ENCODE measurements at places on chromosomes 12 and 14. TPM values are rescaled to one million over a fixed set of nuclear protein-coding genes. Genes with fewer than 3 reads are reported as not detected.

GRCh38 chr12:118361092-118361404 lies 11.7 kb downstream of the TAOK3 start:
- DNase-seq = no peak
- H3K4me3 ChIP-seq = no peak overlapping the region
- no peaks in the 10 kb centered on the region for H3K36me3 ChIP-seq
- H3K4me1 ChIP-seq = peaks cover 2% of the 10 kb centered on the region
- no peak overlapping the region for H3K27ac ChIP-seq

GRCh38 chr14:76322594-76323220 lies 53.2 kb upstream of the ESRRB start:
- no peaks in the 10 kb centered on the region for H3K4me1 ChIP-seq
- DNase-seq = no peak
- no peak overlapping the region for H3K4me3 ChIP-seq
- no peaks in the 10 kb centered on the region for H3K27me3 ChIP-seq

The CLEC4A gene
- 28.8 TPM for total RNA-seq

DNA sequence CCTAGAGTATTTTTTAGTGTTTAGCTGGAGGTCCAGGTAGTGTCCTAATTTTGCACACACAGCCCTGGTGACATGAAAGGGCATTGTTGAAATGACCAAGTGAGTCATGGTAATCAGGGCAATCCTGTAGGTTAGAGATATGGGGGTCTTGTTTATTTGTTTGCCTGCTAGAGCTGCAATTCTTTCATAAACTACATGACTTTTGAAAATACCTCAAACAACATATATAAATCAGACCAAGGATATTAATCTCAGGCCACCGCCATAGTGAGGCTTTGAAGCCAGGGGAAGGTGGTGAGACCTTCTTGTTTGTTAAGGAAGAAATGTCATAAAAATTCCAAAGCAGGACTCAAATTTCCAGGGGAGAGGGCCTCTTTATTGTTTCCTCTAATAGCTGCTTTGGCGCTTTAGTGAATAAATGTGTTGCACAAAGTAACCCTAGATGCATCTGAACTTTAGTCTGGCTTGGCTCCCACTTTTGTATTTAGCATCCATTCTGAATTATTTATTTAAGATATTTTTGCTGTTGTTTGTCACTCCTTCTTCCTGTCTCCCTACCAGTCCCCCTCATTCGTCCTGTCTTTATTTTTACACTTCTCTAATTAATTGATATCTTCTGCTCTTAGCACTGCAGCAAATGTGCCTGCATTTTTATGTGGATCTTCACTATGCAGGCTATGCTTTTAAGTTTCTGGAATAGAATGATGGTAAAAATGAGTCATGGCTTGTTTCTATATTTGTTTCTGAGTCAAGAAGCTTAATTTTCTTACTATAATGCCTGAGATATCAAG lies 430.3 kb downstream of the RAD51B start:
- H3K4me3 ChIP-seq = no peak overlapping the region
- DNase-seq = no peak
- H3K27me3 ChIP-seq = no peaks in the 10 kb centered on the region
- H3K27ac ChIP-seq = peak overlapping the region; percentile 91
- no peaks in the 10 kb centered on the region for H3K36me3 ChIP-seq

GRCh38 chr12:53389702-53390101 lies 9.7 kb downstream of the SP1 start:
- peak overlapping the region; percentile 83 for H3K27ac ChIP-seq
- H3K27me3 ChIP-seq = no peaks in the 10 kb centered on the region
- peaks cover 53% of the 10 kb centered on the region for H3K4me1 ChIP-seq
- DNase-seq = no peak
- peaks cover 6% of the 10 kb centered on the region for H3K36me3 ChIP-seq
- peak overlapping the region; percentile 87 for H3K4me3 ChIP-seq

DNA sequence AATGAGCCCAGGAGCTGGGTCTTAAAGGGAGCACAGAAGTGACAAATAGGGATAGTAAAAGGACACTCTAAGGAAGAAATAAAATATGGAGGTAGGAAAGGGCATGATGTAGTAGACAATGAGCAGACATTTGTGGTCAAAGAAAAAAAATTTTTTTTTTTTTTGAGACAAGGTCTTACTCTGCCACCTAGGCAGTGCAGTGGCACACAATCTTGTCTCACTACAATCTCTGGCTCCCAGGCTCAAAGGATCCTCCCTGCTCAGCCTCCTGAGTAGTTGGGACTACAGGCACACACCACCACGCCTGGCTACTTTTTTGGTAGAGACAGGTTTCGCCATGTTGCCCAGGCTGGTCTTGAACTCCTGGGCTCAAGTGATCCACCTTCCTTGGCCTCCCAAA lies 8.5 kb downstream of the FKBP3 start:
- no peaks in the 10 kb centered on the region for H3K27me3 ChIP-seq
- H3K36me3 ChIP-seq = peaks cover 22% of the 10 kb centered on the region
- no peak for DNase-seq
- H3K4me3 ChIP-seq = no peak overlapping the region
- H3K4me1 ChIP-seq = no peaks in the 10 kb centered on the region

The KCNC2 gene
- not detected for total RNA-seq

- H3K27ac ChIP-seq = no peak overlapping the region
- no peaks in the 10 kb centered on the region for H3K27me3 ChIP-seq
- H3K4me3 ChIP-seq = no peak overlapping the region
- H3K36me3 ChIP-seq = no peaks in the 10 kb centered on the region
- no peaks in the 10 kb centered on the region for H3K4me1 ChIP-seq
Observed at GRCh38 chr14:37988472-37988871, 219.2 kb upstream of the SSTR1 start.

The PLCZ1 gene
- not detected for total RNA-seq

DNA sequence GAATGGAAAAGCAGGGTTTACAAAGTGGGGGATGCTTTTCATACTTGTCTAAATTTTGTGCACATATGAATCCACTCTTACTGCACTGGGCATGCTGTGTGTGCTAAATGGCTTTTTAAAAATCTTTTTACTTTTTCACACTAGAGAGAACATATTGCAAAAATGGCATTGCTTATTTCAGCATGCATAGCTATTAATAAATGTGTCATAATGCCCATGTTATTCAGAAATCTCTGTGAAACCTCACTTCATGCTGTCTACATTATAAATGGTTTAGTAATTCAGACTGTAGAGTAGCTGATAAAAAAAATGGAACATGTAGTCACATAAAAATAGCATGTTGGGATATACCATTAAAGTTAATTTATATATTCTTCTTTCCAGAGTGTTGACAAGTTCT lies 593.8 kb downstream of the RPL10L start:
- no peak overlapping the region for H3K27ac ChIP-seq
- no peaks in the 10 kb centered on the region for H3K4me1 ChIP-seq
- H3K4me3 ChIP-seq = no peak overlapping the region
- H3K27me3 ChIP-seq = no peaks in the 10 kb centered on the region
- DNase-seq = no peak
- no peaks in the 10 kb centered on the region for H3K36me3 ChIP-seq

- H3K27me3 ChIP-seq = no peaks in the 10 kb centered on the region
- DNase-seq = no peak
- H3K36me3 ChIP-seq = peaks cover 35% of the 10 kb centered on the region
- no peak overlapping the region for H3K27ac ChIP-seq
Observed at GRCh38 chr12:69254046-69254445, 14.7 kb downstream of the CPSF6 start.

The NID2 gene
- 12.2 TPM for total RNA-seq

- no peaks in the 10 kb centered on the region for H3K27me3 ChIP-seq
- no peak overlapping the region for H3K27ac ChIP-seq
- no peak for DNase-seq
- H3K4me3 ChIP-seq = no peak overlapping the region
- no peaks in the 10 kb centered on the region for H3K36me3 ChIP-seq
Observed at GRCh38 chr14:30069536-30069935, 141.9 kb upstream of the PRKD1 start.

GRCh38 chr12:168763-169525 lies 45.0 kb downstream of the SLC6A12 start:
- H3K27me3 ChIP-seq = no peaks in the 10 kb centered on the region
- no peak overlapping the region for H3K27ac ChIP-seq
- H3K4me3 ChIP-seq = no peak overlapping the region
- no peaks in the 10 kb centered on the region for H3K4me1 ChIP-seq
- DNase-seq = no peak

- no peak for DNase-seq
- no peaks in the 10 kb centered on the region for H3K4me1 ChIP-seq
- H3K4me3 ChIP-seq = no peak overlapping the region
- no peaks in the 10 kb centered on the region for H3K27me3 ChIP-seq
- H3K27ac ChIP-seq = no peak overlapping the region
Observed at GRCh38 chr12:89081719-89082369, 270.5 kb downstream of the DUSP6 start.

DNA sequence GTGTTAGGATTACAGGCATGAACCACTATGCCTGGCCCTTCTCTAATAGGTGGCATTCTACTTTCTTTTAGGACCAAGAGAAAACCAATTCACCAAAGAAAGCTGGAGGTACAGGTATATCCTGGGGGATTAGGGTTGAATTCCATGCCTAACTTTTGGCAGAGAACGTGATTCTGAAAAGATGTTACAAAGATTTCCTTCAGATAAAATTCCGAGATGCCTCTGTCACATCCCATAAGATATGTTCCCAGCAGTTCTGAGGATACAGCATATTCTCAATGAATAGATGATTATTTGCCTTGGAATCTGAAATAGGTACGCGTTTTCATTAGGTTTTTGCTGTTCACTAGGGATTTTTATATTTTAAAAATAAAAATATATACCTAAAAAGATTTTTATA lies 111.9 kb upstream of the KRAS start:
- no peak for DNase-seq
- H3K4me1 ChIP-seq = no peaks in the 10 kb centered on the region
- no peak overlapping the region for H3K4me3 ChIP-seq

DNA sequence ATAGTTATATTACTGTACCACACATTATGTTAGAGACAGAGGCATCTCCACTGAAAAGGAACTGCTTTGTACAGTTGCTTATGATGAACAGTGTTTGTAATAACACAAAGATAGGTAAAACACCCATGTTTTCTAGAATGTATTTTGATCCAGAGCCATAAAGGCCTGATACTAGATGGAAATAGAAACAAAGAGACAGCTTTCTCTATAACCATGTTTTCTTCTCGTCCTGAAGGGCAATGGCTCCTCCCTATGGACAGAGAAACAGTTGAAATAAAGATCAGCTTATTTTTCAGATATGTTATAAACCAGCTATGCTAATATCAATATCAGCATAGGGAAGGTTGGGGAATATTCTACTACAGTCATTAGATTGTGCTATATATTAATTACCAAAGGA lies 109.2 kb downstream of the ATXN7L3B start:
- H3K27ac ChIP-seq = no peak overlapping the region
- H3K27me3 ChIP-seq = no peaks in the 10 kb centered on the region
- H3K36me3 ChIP-seq = no peaks in the 10 kb centered on the region
- no peak for DNase-seq
- H3K4me1 ChIP-seq = no peaks in the 10 kb centered on the region

The KIF26A gene
- 32.6 TPM for total RNA-seq

The KCNA5 gene
- total RNA-seq = 39.1 TPM

The GLT1D1 gene
- 9.5 TPM for total RNA-seq

The OVCH1 gene
- total RNA-seq = 2.6 TPM

- H3K27ac ChIP-seq = no peak overlapping the region
- H3K4me3 ChIP-seq = peak overlapping the region; percentile 63
- peaks cover 12% of the 10 kb centered on the region for H3K27me3 ChIP-seq
- H3K36me3 ChIP-seq = no peaks in the 10 kb centered on the region
Observed at GRCh38 chr12:109309381-109310246, 530 bp upstream of the FOXN4 start.

DNA sequence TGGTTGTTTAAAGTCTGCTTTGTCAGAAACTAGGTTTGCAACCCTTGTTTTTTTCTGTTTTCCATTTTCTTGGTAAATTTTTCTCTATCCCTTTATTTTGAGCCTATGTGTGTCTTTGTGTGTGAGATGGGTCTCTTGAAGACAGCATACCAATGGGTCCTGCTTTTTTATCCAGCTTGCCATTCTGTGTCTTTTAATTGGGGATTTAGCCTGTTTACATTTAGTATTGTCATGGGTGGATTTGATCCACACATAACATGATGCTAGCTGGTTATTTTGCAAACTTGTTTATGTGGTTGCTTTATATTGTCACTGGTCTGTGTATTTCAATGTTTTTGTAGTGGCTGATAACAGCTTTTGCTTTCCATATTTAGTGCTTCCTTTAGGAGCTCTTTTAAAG lies 17.2 kb upstream of the ART4 start:
- no peaks in the 10 kb centered on the region for H3K36me3 ChIP-seq
- H3K27ac ChIP-seq = no peak overlapping the region
- no peak for DNase-seq
- no peaks in the 10 kb centered on the region for H3K27me3 ChIP-seq

GRCh38 chr12:30613119-30613830 lies 82.4 kb downstream of the IPO8 start:
- no peak overlapping the region for H3K4me3 ChIP-seq
- no peak for DNase-seq
- H3K36me3 ChIP-seq = no peaks in the 10 kb centered on the region
- no peaks in the 10 kb centered on the region for H3K27me3 ChIP-seq
- no peak overlapping the region for H3K27ac ChIP-seq

DNA sequence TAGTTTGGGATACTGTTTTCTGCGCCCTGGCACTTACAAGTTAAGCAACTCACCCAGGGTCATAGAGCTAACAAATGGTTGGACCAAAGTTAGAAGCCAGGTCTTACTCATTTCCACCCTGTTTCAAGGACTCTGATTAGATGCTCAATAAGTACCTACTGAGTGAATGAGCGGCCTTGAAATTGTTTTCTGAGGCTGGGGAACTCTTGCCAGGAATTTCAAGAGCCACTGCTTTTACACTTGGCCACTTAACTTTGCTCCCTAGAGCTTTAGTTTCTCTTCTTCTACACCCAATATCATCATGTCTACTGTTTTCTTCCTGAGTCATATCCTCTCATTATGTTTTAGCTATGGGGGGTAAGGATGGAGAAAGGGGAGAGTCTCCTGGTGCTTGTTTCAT lies 431.6 kb downstream of the ZFP36L1 start:
- H3K27me3 ChIP-seq = no peaks in the 10 kb centered on the region
- DNase-seq = no peak
- H3K36me3 ChIP-seq = no peaks in the 10 kb centered on the region

DNA sequence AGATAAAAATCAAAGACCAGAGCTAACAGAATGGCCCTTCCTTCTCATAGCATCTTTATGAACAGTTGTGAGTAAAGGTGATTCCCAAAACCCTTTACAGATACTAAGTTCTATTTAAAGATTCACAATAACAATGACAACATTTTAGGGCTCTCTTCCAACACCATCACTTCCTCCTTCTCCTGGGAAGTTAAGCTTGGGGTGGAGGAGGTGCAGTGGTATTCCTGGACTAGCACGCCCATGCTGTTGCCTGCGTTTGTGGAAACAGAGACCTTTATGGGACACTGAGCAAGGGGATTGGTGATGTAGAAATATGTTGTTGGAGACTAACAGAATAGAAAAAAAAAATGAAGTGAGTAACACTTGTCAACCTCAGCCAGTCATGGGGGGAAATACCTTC lies 22.5 kb downstream of the SYNE2 start:
- H3K4me1 ChIP-seq = peaks cover 20% of the 10 kb centered on the region
- H3K27me3 ChIP-seq = no peaks in the 10 kb centered on the region
- H3K27ac ChIP-seq = peak overlapping the region; percentile 82
- DNase-seq = peak; percentile 77
